Activated effector memory CD4-positive, alpha-beta T cell treated with anti-CD3 and anti-CD28 coated beads, Interleukin-2, amount 50 U/mL, for 16 hours (primary cell): ENCODE measurements at places on chromosomes 16 and 17.

DNA sequence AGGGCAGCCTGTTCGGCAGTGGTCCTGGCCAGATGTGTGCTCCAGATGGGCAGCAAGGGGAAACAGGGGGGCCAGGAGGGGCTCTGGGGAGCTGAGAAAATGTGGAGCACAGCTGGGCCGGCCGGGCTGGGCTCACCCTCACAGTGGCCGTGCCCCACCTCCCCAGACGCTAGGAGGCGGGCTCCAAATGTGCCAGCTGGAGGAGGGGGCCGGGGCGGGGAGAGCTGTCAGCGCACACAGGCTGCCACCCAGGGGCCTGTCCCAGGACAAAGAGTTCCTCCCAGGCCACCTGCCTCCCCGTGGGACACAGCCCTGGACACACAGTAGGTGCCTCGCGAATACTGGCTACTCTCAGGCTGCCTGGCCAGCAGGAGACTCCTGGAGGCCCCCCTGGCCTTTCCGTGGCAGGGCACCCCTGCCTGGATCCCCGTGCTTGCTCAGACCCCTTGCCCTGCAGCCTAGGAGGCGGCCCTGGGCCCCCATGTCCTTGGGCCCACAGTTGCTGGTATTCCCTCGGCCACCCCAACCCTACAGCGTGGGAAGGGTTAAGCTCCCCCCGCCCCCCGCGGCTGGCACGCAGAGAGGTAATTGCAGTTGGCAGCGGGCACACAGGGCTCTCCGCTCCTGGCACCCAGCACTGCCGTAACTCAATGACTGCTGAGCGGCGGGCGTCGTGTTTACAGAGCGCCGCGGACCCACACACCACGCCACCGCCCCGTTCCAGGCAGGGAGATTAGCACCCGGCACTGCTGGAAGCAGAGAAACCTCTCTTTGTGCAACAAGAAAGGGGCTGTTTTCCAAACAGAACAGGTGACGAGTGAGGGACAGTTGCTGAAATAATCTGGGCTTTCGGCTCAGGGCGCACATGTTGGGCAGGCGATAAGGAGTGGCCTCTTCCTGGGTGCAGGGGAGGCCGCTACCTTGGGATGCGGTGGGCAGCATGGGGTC lies 32.2 kb downstream of the BAHCC1 start:
- no peak for DNase-seq

DNA sequence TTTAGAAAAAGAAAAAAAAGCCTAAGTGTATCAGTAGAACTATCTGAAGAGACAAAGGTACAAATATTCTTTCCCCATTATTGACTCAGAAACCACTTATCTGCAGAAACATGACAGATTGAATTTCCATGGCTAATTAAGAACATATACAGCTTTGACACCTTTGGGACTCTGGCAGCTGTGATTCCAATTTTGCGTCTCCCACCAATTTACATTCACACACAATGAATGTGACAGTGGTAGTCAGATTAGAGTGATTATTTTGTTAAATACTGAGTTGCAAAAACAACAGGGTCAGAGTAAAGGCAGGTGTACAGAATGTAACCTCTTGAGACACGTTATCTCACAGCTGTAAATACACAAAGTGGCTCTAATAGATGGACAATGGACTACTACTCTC lies 5.3 kb upstream of the PPM1D start:
- no peak for DNase-seq

- peak; percentile 79 for DNase-seq
Observed at GRCh38 chr17:82400830-82401229, 17.3 kb upstream of the HEXD start.

DNA sequence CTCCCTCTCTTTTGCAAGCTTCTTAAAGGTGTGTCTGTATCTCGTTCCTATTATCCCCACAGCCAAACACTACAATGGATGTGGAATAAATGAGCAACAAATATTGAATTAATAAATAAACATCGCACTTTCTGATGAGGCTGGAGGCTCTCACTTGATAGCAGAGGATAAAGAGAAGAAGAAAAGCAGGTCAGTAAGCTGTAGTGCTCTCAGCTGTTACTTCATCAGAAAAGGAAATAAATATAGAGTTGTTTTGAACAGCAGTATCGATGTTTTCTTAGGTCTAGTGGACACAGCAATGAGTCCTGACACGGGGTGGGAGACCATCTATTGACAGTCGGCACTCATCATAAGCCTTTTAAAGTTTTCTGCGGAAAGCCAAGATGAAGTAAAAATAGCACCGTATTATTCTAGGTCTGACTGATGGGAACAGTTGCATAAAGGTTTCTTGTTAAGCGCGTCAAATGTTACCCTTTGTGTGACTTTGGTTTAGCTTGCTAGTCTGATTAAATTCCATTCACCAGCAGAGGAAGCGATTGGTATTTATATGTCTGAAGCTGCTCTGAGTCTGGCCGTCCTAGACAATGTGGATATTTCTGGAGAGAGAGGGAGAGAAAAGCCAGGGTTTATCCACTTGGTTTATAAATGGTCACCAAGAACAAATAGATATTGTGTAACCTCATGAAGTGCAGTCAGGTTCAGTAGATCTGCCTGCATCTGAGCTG lies 646.1 kb downstream of the CDH11 start:
- DNase-seq: no peak

- no peak for DNase-seq
Observed at GRCh38 chr17:5022171-5022711, 13.0 kb downstream of the SLC52A1 start.

GRCh38 chr16:48556913-48557351 lies 53.0 kb downstream of the N4BP1 start:
- DNase-seq: no peak

- DNase-seq: no peak
Observed at GRCh38 chr16:23893986-23894385, 58.2 kb downstream of the PRKCB start.

- DNase-seq: no peak
Observed at GRCh38 chr17:69677130-69677529, 262.6 kb downstream of the MAP2K6 start.
